ENCODE measurements at places on chromosomes 5 and 9.
A peak's percentile ranks its signal among the peaks of the same experiment; 100 is the strongest.

DNA sequence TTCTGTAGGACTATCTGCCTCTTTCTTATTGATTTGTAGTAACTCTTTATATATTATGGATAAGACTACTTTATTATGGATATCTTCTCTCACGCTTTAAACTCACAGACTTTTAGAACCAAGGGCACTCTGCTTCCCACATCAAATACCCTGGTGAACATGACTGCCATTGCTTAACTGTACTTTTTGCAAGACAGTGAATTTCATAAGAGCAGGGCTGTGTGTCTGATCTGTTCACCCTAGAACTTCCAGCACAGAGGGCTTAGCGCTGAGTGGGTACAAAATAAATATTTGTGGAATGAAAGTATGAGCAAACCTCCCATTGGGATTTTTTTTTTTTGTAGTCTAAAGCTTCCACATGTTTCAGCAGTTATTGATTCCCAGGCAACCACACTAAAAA is 84.8 kb downstream of the CFAP77 start:
- no peak for DNase-seq

DNA sequence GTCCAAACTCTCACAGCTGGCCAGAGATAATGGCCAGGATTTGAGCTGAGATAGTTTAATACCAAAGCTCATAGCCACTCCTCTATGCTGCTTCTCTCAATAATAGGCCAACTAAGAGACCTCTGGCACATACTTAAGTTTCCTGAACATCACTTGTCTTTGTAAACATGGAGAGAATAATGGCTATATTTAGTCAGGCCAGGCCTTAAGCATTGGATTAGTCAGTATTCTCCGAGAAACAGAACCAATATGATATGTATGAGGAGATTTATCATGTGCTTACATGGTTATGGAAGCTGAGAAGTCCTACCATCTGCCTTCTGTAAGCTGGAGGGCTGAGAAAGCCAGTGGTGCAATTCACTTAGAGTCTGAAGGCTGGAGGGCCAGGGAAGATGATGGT is 45.4 kb downstream of the CFAP95 start:
- no peak for DNase-seq

DNA sequence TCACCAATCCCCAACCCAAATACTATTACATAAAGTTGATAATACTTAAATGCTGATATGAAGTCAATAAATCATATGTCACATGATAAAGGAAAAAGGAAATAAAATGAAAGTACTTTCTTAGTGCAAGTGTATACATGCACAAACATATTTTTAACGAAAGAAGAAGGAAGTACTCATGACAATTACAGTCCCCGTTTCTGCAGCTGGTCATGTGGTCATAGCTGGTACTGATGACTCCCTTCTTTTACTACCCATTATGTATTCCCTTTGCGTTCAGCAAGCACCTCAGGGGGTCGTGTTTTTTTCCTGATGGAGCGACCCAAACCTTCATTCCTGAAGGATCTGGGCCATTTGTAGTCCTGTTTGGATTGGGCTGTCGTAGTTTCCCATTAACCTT is 27.3 kb downstream of the CENPP start:
- no peak for DNase-seq

DNA sequence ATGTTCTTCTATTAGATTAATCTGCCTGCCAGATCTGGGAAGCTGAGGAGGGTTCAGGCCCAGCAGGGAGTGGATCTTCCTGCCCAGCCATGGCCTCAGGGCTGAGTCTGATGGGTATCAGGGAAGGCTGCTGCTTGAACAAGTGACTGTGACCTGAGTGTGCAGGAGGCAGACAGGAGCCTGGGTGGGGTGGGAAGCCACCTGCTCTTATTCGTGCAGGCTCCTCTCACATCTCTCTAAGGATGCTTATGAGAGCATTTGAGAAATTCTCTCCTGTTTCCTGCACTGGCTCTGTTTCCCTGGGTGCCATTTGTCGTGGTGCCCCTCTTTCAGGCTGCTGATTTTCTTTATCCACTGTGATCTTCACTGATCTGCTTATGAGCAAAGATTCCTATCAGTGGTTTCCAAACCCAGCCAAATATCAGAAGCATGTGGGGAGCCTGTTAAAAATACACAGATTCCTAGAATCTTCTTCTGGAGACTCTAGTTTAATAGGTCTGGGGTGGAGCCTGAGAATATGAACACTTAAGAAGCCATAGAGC is 2.1 kb downstream of the RGS3 start:
- no peak for DNase-seq

GRCh38 chr5:44336708-44337107 is 52.5 kb downstream of the FGF10 start:
- DNase-seq, result no peak

DNA sequence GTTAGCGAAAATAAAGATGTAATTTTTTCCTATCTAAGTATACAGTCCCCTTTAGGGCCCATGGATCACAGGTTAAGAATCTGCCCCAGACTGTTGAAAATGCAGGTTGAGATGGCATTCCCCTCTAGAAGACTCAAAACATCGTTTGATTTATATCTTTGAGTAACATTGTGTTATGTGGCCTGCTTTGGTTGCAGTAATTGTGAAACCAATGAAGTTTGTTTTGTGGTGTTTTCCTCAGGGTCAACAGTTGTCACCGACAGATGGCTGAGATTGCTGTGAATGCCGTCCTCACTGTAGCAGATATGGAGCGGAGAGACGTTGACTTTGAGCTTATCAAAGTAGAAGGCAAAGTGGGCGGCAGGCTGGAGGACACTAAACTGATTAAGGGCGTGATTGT is 7.8 kb downstream of the CCT5 start:
- DNase-seq, result no peak

DNA sequence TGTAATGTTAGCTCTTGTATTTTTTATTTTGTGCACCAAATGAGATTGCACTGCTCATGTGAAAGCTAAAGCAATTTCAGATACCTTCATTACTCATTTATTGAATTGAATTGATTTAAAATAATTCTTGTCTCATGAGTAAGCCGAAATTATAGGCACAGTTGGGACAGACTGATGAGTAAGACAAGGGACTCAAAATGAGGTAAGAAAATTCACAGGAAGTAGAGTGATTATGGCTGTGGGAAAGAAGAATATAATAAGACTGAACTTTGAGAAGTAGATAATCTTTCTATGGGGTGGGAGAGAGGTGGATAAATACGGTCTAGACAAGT is 51.1 kb downstream of the NUDT12 start:
- DNase-seq, result no peak

DNA sequence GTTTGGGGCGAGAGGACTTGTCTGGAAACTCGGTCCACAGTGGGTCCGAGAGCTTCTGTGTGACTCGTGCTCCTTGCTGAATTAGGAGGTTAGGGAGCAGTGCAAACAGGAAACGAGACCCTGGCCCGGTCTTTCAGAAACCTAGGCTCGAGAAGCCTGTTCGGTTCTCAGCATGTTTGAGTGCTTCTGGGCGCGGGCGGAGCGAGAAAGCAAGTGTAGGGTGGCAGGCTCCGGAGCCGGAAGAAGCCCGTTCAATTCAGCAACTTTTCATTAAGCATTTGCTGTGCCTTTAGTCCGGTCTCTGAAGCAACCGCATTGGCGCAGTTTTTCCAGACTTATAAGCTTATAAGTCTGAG is 547 bp downstream of the CLTA start:
- DNase-seq, result no peak

DNA sequence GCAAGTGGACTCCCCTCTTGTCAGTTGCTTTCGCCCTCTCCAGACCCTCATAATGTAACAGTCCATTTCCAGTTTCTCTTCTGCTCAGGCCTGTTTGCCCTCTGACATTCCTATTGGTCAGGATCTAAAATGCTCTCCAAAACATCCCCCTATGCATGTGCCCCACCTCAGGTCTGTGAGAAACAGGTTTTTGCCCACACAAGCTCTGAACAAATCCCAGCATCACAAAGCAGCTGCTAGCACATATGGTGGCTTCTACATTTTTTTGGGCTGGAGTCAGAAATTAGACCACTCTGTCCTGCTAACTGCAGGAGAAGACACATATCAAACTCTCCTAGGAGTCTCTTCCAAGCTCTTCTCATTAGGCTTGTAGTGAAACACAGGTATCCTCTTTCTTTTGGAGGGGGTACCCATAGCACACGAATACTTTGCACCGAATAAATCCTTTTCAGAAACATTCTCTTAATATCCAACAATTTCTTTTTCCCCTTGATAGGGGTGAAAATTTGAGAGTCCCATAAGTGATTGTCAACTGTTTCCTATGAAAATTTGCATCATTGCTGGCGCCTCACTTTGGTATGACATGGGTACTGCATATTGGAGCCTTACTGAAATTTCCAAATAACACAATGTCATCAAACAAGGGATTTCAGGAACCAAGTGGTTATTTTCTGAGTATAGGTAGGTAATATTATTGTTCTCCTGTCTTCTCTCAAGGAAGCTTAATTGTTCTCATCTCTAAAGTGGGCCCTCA is 19.3 kb upstream of the HSPA9 start:
- no peak for DNase-seq

DNA sequence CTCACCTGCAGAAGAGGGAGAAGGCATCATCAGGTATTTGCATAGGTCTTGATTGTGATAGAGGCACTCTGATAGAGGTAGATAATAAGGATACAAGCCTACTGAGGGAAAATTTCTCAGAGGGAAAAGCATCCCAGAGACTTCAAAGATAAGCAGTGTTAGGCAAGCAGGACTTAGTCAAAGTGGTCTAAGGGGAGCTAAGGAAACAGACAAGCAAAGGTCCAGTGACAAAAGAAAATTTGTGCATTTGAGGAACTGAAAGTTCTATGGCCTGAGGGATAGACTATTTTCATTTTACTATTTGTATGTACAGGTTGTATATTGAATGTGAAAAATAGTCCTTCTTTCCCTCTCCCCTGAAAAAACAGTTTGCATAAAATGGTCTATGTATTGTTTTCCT is 27.4 kb downstream of the OXCT1 start:
- no peak for DNase-seq

- DNase-seq, result no peak
These were observed 230.6 kb downstream of the NFIB start for GRCh38 chr9:14083366-14083765.

DNA sequence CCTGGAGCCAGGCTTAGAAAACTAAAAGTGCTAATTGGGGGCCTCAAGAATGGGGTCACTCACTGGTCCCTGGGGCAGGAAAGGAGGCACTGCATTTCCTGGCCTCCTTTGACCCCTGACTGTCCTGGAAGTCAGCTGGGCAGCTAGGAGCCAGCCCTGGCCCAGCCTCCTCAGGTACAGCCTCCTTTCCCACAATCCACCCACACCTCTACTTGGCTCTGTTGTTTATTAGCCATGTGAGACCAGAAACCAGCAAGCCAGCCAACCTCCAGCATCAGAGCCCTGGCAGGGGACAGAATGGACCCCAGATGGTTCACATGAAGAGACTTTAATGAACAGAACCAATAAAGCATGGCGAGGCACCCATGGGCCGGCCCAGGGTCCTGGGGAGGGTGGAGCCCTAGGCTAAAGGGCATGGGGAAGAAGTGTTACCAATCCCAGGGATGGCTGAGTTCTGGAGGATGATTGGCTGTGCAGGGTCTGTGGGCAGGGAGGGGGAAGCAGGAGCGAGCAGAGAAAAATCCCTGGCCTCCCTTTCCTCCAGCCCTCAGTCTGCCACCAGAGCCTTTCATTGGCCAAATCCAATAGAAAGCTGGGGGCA is 55.3 kb upstream of the ANGPTL2 start:
- no peak for DNase-seq

- no peak for DNase-seq
These were observed 19.0 kb downstream of the DAB2IP start for GRCh38 chr9:121670431-121670830.

DNA sequence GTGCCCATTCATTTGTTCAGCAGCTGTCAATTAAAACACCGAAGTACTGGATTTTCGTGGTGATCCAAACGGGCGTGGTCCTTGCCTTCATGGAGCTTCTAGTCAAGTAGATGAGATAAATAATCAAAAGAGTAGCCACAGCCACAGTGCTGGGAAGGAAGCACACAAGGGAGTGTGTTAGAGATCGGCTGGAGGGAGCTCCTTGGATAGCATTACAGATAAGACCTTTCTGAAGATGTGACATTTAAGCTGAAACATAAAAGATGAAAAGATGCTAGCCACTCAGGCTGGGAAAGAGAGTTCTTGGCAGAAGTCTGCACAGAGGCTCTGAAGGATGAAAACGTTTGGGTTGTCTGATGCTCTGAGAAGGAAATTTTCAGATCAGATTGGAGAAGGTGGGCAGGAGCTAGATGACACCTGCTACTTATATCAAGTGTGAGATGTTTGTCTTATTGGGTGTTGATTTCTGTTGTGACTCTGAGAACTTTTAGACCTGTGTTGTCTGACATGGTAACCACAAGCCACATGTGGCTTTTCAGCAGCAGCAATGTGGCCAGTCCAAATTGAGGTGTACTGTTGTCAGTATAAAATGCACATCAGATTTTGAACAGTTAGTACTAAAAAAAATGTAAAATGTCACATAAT is 123.9 kb downstream of the TLE4 start:
- DNase-seq, result no peak

- peak; percentile 58 for DNase-seq
These were observed 56.8 kb upstream of the SMIM32 start for GRCh38 chr5:136249678-136250266.

- DNase-seq, result no peak
These were observed 99.3 kb downstream of the GDNF start for GRCh38 chr5:37740331-37741066.

- peak; percentile 8 for DNase-seq
These were observed 80.0 kb upstream of the TRIO start for GRCh38 chr5:14063138-14063537.

DNA sequence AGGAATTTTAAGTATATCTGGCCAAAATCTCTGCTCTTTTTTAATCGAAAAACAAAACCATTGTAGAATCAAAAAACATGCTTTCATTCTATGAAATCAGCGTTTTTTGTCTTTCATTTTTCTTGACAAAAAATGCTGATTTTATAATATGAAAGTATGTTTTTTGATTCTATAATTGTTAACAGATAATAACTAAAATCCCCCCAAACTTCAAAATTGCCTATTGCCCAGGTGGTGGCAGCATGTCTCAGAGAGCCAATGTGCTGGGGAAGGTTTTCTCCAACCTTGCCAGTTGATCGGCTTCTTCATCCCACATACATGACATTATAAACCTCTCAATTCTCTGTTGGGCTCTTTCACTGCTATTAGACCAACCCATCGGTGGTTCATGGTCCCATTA is 5.1 kb upstream of the SMIM15 start:
- peak; percentile 6 for DNase-seq

- DNase-seq, result no peak
These were observed 49.1 kb upstream of the SLIT3 start for GRCh38 chr5:169350016-169350415.

DNA sequence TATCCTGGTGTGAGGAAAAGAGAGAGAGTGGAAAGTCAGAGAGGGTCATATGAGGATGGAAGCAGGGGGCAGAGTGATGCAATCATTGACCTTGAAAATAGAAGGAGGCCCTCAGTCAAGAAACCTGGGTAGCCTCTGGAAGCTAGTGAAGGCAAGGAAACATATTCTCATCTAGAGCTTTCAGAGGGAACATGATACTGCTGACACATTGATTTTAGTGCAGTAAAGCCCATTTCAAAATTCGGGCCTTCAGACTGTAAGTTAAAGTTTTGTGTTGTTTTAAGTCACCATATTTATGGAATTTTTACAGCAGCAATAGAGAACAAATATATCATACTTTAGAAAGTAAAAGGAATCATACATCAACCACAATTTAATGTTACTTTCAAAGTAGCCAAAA is 87.0 kb downstream of the ADAMTS19 start:
- no peak for DNase-seq

Data from hippocampal formation (tissue), 2 donors.